ENCODE measurements at places on chromosomes 4 and X.

GRCh38 chrX:39418731-39419638, 617.7 kb downstream of the MID1IP1 start:
- no peak for DNase-seq

DNA sequence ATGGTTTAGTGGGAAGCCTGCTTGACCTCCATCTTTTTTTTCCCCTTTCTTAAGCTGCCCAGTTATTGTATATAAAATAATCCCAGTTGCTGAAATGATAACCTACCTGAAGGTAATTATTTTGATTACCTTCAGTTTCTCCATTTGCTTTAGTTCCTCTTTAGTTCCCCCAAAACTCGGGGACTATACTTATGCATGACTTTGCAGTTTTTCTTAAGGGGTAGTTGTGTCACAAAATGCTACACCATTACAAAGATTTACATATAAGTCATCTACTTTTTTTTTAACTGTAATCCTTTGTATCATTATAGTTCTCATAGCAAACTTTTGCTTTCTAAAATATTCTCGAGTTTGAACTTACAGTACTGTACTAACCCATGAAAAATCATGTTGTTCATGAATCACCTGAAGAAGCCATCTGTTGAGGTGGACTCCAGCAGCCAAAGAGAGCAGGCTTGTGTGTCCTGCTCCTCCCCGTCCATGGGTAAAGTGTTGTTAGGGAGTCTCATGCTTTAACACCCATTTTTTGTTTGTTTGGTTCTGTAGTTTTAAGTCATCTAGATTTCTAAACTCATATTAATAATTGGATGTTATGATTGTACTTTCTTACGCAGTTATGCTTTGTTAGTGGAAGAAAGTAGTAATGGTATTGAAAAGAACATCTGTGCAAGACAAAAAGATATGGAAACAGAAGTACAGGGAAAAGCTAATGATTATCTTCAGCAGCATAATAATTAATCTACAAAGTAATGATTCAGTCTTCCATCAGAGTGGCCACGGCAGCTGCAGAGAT, 34.6 kb downstream of the HADH start:
- DNase-seq, result no peak

DNA sequence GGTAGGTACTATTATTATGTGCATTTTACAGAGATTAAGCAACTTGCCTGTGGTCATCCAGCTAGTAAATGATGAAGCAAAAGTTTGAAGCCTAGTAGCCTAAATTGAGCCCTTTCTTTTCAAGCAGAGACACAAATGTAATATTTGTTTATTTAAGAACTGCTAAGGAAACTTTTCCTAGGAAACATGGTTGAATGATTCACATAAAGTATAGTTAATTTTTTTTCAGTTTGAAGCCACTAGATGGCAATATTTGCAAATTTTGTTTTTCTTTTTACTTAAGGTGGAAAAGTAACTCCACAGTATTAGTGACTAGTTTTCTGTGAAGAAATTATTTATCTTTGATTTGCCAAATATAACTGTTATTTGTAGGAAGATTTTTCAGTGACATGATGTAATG, 52.8 kb upstream of the ANKRD17 start:
- DNase-seq, result peak; percentile 52

- DNase-seq, result peak; percentile 14
Measured at GRCh38 chr4:152591396-152591795, 55.5 kb upstream of the FBXW7 start.

- no peak for DNase-seq
Measured at GRCh38 chrX:64151911-64152310, 53.6 kb downstream of the AMER1 start.

GRCh38 chr4:182648766-182649165, 268.4 kb downstream of the DCTD start:
- no peak for DNase-seq

- DNase-seq, result no peak
Measured at GRCh38 chr4:178602833-178603232, 1160.6 kb upstream of the AGA start.

DNA sequence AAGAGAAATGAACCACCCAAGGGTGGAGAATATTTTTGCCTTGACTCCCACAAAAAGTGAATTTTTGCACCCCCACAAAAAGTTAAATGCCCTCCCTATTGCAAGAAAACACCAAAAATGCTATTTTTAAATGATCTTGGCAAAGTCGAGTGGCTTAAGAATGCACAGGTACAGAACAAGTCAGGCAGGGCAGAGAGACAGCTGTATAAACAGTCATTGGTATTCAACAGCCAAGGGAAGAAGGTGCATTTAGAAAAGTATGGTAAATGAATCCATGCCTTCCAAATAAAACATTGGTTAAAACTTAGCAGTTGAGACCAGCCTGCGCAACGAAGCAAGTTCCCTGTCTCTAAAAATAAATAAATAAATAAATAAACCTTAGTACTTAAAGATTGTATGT, 169.3 kb downstream of the CHIC2 start:
- DNase-seq, result no peak

- DNase-seq, result no peak
Measured at GRCh38 chrX:108219949-108220601, 128.5 kb downstream of the ATG4A start.

- DNase-seq, result peak; percentile 86
Measured at GRCh38 chrX:67780694-67781109, 236.9 kb downstream of the AR start.

- no peak for DNase-seq
Measured at GRCh38 chr4:142493255-142494110, 352.6 kb downstream of the INPP4B start.

GRCh38 chr4:52799813-52800212, 48.6 kb upstream of the ERVMER34-1 start:
- no peak for DNase-seq

GRCh38 chr4:8707045-8707781, 114.6 kb downstream of the CPZ start:
- no peak for DNase-seq

GRCh38 chrX:27918799-27919198, 62.5 kb downstream of the DCAF8L1 start:
- DNase-seq, result peak; percentile 3

DNA sequence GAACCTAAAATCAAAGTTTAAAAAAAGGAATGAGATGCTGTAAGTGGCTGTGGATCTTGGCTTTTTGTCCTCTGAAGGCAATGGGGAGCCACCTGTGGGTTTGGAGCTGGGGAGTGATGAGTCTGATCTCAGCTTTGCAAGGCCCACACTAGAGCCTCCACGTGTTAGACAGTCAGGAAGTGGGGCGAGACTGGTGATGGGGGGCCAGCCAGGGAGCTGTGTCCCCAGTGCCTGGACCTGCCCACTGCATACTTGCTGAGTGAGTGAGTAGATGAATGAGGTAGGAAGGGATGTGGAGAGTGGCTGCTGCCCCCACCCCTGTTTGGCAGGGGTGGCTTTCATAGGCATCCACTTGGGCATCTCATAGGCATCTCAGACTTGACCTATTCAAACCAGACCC, 84.0 kb downstream of the NHSL2 start:
- no peak for DNase-seq

DNA sequence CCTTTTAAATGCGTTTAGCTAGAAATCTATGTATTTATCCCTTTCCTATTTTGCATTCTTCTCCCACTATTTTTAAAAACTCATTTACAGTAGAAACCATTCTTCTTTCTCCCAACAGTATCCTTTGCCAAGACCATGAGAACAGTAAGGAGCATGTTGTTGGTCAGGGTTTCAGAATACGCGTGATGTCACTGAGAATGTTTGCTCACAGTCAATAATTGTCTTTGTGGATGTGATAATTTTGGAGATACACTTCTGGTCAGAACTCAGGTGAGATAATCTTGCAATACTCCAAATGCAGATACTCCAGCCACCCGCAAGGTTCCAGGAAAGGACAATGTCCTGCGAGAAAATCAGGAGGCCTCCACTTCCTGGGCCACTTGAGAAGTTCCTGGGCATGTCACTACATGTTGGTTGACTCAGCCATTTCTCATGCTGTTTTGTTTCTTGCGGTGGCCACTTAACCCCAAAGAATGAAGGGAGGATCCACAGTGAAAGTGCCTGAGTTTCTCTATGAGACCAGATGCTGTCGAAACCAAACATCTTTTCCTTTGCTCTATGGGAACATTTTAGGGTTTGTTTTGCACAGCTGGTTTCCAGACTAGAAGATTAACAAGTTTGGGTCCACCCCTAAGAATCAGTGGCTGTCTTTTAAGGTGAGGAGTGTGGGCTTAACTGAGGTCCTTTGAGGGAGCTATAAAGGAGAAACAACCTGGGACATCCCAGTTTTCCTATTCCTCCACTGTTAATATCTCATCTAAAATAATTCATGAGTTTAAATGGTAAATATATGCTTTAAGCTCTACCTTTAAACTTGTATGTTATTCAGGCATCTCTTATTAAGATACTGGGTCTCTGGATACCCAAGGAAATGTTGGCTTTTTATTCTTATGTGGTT, 116.0 kb downstream of the SOWAHB start:
- DNase-seq, result no peak

All from suppressor macrophage treated with lipopolysaccharide for 4 hours (primary cell).